T-helper 9 cell (primary cell): ENCODE measurements at places on chromosomes 2 and 18.
A peak's percentile ranks its signal among the peaks of the same experiment; 100 is the strongest.

DNA sequence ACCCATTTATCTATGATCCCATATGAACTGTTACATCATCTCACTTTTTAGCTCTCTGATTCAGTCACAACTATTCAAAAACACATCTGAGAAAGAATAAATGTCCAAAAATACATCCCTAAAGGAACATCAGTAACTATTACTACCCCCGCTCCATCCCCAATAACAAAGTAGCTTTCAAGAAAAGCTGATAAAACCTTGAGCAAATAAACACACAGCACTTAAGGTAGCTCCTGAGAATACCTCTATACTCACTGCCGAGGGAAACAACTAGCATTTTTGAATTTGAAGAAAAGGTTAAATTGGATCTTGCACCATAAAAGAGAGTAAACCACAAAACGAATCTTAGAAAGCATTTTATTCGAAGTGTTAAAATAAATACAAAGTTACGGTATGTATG is 63.4 kb downstream of the PMAIP1 start:
- DNase-seq, result no peak

- DNase-seq, result peak; percentile 50
These were observed 259.7 kb downstream of the LPIN1 start for GRCh38 chr2:12005886-12006681.

- no peak for DNase-seq
These were observed 27.6 kb downstream of the ANKAR start for GRCh38 chr2:189702071-189702470.

GRCh38 chr18:50307738-50308470 is 20.4 kb upstream of the CXXC1 start:
- DNase-seq, result peak; percentile 84

GRCh38 chr18:68387246-68387645 is 327.7 kb downstream of the TMX3 start:
- no peak for DNase-seq

- DNase-seq, result no peak
These were observed 62.4 kb upstream of the SPATS2L start for GRCh38 chr2:200244111-200244510.

- DNase-seq, result no peak
These were observed 27.9 kb upstream of the GALNT5 start for GRCh38 chr2:157229572-157229971.

GRCh38 chr2:120406566-120406965 is 60.6 kb downstream of the INHBB start:
- DNase-seq, result no peak

GRCh38 chr2:156158808-156159207 is 173.7 kb downstream of the NR4A2 start:
- no peak for DNase-seq

DNA sequence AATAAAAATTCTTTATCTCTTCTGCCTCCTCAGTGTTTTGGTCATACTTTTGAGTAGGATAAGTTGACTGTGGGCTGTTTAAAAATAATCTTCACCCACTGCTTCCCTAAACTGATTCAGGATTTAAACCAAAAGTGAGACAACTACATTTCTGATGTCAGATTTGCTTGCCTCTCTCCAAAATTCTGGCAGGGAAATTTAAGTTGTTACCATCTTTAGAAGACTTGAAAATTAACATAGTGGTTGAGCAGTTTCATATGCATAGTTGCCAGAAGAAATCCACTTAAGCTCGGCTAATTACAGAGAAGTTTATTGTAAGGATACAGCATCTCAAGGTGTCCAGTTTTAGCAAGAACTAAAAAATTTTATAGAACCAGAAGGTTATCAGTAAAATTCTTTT is 57.0 kb downstream of the MAIP1 start:
- no peak for DNase-seq
